ENCODE measurements at places on chromosomes 5 and 9.

DNA sequence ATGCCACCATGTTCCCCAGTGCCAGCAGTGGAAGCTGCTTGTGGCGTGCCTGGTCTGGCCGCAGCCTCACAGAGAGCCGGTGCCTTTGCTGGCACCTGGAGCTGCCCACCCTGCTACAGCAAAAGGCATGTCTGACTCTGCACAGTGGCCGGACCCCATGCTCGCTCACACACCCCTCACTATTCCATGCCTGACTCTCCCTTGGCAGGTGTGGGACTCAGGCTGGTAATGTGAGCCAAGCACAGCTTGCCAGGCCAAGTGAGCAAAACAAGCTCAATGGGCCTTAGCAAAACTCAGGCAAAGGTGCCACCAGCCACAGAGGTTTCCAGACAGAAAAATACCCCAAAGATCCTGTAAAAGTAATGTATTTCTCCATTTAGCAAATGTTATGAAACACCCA lies 15.5 kb downstream of the GNA14 start:
- DNase-seq = no peak

GRCh38 chr5:168328814-168329213 lies 37.4 kb downstream of the WWC1 start:
- no peak for DNase-seq

DNA sequence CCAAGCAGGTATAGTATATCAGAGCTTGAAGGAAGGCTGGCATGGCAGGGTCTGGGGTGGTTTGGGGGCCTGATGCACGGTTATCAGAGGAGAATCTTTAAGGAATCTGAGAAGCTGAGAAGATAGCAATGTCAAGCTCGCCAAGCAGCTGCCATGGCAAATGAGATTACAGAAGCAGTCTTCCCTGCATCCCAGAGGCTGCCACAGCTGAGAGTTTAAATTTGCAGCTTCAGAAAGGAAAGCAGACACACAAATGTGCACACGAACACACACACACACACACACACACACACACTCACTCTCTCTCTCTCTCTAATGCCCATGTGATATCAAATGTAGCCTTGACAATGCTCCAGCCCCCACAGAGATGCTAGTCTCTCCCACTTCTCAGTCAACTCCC lies 79.0 kb upstream of the TNC start:
- no peak for DNase-seq

DNA sequence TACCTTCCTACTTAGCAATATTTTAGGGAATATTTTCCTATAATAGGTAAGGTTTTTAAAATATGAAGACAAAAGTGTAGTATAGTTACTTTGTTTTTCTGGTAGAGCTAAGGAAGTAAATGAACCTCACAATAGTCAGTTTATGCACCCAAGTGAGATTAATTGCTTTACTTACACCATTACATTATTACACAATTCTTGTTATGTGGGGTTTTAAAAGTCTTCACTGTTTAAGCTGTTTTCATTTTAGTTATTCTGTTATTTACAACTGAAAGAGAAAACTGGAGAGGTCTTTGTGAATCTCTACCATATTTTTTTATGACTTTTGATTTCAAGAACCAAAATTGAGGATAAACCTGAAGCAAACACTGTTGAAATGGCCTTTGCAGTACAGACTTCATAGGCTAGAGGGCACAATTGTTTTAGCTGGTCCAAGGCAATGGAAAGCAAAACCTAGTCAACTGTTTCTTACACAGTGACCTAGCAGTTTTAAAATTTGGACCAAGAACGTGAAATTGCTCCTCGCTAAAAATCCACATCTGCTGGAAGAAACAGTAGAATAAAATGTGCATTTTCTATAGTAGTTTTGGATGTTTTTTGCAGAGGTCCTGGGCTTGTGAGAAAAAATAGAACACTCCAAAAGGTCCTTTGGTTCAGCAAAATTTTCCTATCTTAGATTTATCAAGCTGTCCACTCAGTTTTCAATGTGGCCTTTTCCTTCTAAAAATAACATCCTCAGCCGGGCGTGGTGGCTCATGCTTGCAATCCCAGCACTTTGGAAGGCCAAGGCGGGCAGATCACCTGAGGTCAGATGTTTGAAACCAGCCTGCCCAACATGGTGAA lies 66.4 kb upstream of the FER start:
- peak; percentile 47 for DNase-seq

- no peak for DNase-seq
These were observed 197.1 kb downstream of the CEMIP2 start for GRCh38 chr9:71571186-71571585.

GRCh38 chr9:3467593-3468219 lies 58.1 kb downstream of the RFX3 start:
- peak; percentile 37 for DNase-seq

DNA sequence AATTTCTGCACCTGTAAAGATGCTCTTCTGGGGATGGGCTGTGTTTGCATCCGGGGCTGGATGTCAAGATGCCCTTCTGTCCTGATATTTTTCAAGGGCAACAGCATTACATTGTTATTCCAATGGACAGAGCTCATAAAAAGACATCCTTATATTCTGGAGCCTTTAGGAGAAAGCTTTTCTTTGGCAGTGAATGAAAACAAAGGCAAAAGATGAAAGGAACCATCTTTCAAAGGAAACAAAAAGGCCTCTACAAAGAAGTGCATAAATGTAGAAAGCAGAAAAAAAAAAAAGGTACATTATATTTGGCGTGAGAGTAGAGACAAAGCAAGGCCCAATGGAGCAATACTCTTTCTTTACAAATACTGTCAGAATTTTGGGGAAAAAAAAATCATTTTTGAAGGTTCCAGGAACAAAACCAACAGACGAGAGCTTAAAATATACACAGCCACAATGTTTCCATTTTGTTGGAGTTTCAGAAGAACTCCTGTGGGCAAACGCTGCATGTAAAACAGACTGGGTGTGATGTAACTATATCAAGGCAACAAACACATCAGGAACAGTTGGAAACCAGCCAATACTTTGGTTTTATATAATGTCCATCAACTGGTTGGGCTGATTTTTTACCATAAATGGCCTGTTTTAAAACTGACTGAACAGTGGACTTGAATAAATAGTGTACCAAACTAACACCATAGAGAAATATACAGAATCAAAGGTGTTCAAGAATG lies 885.6 kb upstream of the DMAC1 start:
- DNase-seq = no peak

DNA sequence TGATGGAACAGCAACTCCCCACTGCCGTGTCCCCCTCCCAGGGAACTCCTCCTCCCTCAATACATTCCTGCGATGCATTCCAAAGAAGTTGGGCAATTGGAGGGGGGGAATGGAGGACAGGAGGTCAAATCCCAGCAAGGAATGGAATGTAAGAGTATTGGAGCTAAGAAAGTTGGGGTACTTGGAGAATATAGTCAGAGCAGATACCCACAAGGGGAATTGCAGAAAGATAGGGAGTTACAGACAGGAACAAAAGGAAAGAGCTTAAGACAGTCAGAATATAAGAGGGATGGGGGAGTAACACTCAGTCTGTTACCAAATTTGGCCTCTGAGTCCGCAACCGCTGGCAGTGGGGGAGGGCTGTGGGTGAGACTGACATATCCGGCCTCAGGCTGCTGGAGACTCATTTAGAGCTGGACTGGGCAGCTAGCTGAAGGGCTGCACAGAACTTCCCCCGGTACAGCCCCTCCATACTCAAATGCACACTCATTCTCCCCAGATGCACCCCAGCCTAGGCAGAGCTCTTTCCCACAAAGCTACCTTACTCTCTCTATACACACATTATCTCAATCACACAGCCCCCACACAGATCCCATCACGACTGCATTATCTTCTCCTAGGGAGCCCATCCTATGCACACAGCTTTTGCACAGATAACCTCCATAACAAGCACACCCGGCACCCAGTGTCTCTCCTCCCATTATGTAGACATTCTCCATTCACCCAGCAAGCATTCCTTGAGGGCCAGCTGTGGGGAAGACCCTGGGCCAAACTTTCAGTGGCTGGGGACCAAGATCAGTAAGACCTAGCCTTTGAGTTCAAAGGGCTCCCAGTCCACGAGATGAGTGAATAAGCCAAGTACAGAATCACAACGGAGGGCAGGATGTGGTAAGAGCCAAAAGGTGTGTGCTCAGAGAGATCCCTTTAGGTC lies 3.7 kb downstream of the TLN1 start:
- DNase-seq = peak; percentile 28

DNA sequence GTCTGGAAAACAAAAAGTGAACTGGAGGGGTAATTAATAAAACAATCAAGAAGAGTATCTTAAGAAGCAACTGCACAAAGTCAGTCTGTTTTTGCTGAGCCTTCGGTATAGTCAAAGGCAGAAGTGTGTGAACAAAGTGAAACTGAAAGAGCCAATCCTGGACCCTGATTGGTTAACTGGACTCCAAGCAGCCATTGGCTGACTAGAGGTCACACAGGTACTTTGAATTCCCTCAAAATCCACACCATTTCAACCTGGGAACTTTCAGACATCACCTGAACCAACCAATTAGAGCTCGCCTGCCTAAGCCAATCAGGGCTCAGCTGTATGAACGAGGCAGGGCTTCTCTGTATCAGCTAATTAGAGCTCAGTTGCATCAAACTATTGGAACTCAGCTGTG lies 286.7 kb downstream of the TLE4 start:
- no peak for DNase-seq

GRCh38 chr9:134339183-134339806 lies 13.0 kb downstream of the RXRA start:
- no peak for DNase-seq

DNA sequence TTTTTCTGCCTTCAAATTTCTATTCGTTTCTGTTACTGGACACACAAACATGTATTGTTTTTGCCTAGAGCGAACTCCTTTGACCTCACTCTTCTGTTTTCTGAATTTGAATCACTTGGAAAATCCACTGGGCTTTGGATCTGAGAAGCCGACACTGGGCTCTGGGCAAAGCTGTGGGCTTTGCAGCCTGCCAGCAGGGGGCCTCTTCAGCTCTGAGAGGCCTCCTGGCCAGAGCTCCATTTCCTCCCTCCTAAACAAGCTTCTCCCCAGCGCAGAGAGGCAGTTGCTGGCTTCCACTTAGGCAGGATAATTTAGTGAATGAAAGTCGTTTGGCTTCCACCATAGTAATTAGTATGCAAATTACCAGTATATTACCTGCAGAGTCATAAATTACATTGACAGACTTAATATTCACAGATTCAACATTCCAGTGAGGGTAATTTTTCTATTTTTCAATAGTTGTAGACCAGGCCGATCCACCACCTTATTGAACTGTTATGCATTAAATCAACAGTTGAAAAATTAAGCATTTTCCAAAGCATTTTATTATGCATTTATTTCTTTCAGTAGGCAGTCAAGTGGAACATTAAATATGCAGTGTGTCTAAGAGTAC lies 104.0 kb upstream of the ZNF366 start:
- DNase-seq = peak; percentile 23

GRCh38 chr9:136761545-136761981 lies 2.8 kb downstream of the LCN15 start:
- no peak for DNase-seq

DNA sequence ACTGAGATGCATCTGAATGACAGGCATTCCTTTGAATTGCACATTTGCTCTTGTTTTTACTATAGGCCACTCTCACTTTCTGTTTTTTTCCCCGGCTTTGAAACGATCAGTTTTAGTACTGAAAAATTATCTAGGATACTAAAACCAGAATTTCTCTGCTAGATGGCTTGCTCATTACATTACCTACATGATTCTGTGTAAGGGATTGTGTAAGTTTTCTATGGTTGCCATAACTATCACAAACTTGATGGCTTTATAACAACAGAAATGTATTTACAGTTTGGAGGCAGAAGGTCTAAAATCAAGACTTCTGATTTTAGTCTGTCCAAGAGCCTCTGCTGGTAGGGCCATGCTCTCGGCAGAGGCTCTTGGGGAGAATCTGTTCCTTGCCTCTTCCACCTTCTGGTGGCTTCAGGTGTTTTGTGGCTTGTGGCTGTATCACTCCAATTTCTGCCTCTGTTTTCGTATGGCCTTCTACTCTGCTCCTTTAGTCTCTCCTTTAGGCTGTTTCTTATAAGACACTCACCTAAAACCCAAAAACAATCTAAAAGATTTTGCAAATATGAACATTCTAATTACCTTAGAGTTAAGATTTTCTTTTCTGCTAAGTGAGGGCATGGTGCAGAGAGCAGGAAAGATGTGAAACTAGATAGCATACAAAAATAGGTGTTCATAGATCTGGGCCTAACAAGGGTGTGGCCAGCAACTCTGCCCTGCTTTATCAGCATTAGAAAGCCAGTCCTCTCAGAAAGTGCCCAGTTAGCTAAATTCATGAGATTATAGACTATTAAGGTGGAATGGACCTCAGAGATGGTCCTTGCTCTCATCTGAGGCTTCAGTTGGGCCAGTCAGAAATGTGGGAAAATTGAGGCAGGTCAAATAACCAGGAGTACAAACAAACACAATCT lies 93.3 kb upstream of the CDKN2B start:
- DNase-seq = no peak

DNA sequence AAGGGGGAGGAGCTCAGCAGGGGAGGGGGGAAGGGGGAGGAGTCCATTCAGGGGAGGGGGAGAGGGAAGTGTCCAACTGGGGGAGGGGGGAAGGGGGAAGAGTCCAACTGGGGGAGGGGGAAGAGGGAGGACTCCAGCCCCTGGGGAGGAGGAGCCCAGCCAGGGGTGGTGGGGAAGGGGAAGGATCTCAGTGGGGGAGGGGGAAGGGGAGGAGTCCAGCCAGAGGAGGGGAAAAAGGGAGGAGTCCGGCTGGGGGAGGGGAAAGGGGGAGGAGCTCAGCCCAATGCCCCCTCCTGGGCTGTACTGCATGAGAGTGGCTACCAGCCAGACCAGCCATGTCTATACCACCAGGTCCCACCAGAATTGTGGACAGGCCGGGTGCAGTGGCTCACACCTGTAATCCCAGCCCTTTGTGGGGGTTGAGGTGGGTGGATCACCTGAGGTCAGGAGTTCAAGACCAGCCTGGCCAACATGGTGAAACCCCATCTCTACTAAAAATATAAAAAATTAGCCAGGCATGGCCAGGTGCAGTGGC lies 30.6 kb upstream of the ADAMTS2 start:
- no peak for DNase-seq

- DNase-seq = no peak
These were observed 93.9 kb downstream of the LHFPL2 start for GRCh38 chr5:78554670-78555069.

- DNase-seq = no peak
These were observed 22.0 kb downstream of the CCNH start for GRCh38 chr5:87390576-87391199.

DNA sequence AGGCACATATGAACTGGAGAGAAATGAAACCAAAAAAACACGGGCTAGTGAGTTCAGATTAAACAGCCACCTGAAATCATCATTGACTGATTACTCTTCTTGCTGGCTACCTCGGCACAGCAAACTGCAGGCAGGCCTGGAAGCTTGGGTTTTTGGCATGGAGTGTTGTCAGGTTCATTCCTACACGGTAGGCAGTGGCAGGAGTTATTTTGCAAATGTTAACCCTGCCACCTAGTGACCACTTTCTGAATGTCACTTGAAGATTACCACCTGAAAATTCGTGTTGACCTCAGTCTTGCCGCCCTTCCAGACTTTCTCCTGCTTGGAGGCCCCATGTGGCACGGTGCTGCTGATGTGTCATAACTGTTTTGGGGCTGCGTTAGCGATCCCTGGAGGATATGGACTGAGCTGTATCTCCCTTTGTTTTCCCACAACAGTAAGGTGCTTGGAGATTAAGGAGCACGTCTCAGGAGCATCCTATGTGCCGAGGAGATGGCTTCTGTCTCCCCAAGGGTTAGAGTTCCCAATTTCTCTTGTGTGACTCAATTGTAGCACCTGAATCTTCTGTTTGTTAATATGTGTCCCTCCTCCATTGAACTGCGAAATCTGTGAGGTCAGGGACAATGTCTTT lies 12.7 kb upstream of the CD180 start:
- DNase-seq = peak; percentile 67
